IPS-NIHi11 (cell line): ENCODE measurements at places on chromosomes 5 and 9.

DNA sequence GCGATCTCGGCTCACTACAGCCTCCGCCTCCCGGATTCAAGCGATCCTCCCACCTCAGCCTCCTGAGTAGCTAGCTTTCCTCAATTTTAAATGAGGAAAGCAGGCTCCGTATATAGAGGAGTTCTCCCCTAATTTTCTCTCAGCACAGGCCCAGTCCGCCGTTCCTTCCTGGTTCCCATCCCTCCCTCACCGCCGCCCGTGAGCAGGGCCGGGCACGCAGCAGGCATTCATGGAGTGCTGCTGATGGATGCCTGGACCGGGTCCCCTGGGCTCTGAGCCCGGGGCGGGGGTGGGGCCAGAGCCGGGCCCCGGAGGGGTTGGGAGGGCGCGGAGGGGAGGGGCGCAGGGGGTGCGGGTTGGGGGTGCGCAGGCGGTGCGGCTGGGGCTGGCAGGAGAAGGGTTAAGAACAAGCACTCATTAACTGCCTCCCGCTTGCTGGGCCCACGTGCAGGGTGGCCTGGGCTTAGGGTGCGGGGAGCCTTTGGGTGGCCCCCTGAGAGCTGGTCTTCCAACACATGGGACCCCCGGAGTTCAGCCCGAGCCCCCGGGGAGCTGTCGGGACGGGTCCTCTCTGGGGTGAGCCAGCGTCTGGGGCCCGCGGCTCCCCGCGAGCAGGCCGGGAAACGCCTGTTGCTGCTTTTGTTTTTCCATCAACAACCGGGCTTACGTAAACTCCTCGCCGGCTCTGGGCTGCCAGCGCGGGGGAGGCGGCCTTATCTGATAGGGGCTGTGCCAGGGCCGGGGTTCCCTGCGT, 33.7 kb downstream of the LHX2 start:
- peak; percentile 73 for DNase-seq

- no peak for DNase-seq
These were observed 8.9 kb upstream of the LNPEP start for GRCh38 chr5:96927008-96927407.

DNA sequence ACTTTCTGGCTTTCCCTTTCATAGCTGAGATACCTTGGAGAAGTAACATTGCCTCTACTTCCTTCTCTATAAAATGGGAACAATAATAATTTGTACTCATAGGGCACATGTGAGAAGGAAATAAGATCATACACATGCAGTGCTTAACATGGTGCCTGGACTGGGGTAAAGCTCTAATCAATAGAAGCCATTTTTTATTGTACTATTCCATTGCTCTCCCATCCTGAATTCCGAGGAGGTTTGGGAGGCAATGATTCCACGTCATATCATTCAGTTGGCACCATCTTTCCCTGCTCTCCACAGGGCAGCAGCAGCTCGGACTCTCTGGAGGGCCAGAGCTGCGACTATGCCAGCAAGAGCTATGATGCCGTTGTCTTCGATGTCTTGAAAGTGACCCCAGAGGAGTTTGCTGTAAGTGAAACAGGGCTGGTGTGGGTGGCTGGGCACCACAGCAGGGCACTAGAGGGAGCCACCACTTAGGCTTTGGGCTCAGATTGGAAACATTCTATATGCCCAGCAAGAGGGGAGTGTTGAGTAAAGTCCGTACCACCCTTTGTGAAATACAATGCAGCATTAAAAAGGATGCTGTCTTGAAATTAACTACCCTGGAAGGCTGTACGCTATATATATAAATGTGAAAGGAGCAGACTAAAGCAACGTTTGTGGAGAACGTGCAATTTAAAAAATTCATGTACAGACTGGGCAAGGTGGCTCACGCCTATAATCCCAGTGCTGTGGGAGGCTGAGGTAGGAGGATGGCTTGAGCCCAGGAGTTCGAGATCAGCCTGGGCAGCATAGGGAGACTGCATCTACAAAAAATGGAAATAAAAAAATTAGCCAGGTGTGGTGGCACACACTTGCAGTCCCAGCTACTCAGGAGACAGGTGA, 51.2 kb downstream of the RALGPS1 start:
- peak; percentile 68 for DNase-seq

DNA sequence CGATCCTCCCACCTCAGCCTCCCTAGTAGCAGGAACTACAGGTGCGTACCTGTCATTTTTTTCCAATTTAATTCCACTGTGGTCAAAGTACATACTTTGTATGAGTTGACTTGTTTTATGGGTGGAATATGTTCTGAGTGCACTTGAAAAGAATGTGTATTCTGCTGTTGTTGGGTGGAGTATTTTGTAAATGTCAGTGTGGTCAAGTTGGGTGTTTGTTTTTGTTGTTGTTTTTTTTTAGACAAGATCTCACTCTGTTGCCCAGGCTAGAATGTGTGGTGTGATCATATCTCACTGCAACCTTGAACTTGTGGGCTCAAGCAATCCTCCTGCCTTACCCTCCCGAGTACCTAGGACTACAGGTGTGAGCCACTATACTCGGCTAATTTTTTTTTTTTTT, 17.9 kb downstream of the SLC25A25 start:
- no peak for DNase-seq
